ENCODE measurements at places on chromosomes 11 and 22. TPM values are rescaled to one million over a fixed set of nuclear protein-coding genes. Genes with fewer than 3 reads are reported as not detected.

ARHGAP8 gene
- 48.7 TPM for total RNA-seq

DNA sequence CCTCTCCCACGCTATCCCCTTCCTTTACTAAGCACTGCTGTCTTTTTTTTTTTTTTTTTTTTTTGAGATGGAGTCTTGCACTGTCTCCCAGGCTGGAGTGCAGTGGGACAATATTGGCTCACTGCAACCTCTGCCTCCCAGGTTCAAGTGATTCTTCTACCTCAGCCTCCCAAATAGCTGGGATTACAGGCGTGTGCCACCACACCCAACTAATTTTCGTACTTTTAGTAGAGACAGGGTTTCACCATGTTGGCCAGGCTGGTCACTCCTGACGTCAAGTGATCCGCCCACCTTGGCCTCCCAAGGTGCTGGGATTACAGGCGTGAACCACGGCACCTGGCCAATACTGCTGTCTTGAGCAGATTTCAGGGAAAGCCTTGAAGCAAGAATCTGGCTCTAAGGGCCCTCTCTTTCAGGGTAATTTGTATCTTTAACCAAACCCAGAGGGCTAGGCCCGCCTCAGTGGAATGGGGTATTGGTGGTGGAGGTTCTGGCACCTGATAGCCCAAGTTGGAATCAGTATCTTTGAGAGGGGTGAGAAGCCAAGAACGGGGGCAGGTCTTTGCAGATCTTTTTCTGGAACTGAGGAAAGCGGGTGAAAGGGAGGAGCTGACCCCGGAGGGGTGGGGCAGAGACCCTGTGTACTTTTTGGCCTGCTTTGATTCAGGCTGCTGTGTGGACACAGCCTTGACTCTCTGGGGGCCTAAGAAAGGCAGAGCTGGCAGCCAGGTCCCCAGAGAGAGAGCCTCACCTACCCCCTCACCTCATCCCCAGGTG lies 37.0 kb downstream of the TRIOBP start:
- DNase-seq, result no peak

DNA sequence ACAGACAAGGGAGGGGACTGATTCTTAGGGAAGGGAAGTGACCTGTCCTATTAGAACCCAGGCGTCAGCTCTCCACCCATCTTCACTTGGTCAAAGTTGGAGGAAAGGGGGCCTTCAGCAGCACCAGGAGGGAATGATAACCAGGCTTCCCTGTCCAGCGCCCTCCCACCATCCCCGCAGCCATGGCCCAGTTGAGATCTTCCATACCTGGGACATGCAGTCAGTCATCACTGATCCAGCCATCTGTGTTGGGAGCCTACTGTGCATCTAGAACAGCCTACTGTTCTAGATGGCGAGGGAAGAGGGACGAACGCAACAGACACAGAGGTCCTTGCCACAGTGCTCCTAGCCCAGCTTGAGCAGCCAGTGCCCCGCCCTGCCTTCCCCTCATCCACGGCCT lies 40.6 kb downstream of the PDGFB start:
- DNase-seq, result no peak

GRCh38 chr11:11157185-11157584 lies 195.9 kb downstream of the CSNK2A3 start:
- no peak for DNase-seq

DNA sequence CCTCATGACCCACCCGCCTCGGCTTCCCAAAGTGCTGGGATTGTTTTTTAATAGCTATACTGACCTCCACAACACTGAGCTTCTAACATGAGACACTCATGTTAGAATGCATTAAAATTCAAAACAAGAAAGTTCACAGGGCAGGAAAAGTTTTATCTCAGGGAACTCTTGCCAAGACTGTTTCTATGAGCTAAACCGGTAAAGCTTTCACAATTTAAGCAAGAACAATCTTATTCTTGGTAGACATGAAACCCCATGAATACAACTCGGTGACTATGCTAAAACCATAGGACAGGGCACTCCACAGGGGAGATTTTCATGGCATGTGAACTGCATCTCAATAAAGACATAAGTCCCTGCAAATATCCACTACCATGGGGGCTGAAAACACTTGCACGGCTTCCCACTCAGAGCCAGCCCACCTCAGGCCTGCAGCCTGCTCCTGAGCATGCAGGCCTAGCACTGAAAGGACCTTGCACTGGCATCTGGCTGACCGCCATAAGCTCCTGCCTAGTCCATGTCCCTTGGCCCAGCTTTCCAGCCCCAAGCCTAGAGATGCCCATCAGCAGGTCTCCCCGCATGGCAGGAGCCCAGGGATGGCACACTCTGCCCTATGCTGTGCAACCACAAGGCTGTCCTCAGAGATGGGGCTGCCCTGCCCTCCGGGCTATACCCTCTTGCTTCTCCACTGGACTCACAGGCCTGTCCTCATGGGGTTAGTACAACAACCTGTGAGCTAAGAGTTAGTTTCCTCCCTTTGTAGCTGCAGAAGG lies 58.4 kb downstream of the DGCR2 start:
- no peak for DNase-seq

DNA sequence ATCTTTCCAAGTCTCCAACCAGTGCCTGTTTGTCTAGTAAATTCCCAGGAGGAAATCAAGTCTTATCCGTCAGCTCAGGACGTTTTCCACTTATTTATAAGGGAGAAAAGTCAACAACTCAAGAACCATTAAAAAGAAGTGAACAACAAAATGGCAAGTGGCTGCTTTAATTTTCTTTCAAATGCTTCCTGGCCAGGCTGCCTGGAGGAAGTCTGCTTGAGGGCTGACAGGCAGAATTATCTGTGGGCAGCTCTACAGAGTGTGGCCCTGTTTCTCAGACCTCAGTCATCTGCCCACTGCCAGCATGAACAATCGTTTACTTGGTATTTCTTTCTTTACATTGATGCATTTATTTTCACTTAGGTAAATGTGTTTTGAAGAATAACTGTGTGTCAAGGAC lies 281.9 kb upstream of the ISX start:
- DNase-seq, result no peak

ANO5 gene
- 4.6 TPM for total RNA-seq

GRCh38 chr22:27748349-27748748 lies 53.2 kb downstream of the MN1 start:
- DNase-seq, result no peak

GRCh38 chr11:72633068-72633467 lies 41.2 kb downstream of the PDE2A start:
- DNase-seq, result no peak

- DNase-seq, result no peak
These were observed 94.1 kb upstream of the SC5D start for GRCh38 chr11:121198491-121198890.

- no peak for DNase-seq
These were observed 2.3 kb upstream of the CRY2 start for GRCh38 chr11:45844822-45845578.

INSC gene
- total RNA-seq, result 0.58 TPM

KCTD14 gene
- total RNA-seq, result 21.6 TPM

- DNase-seq, result no peak
These were observed 104.5 kb downstream of the EFCAB6 start for GRCh38 chr22:43707648-43708047.

SCGB1D2 gene
- total RNA-seq, result not detected

DNA sequence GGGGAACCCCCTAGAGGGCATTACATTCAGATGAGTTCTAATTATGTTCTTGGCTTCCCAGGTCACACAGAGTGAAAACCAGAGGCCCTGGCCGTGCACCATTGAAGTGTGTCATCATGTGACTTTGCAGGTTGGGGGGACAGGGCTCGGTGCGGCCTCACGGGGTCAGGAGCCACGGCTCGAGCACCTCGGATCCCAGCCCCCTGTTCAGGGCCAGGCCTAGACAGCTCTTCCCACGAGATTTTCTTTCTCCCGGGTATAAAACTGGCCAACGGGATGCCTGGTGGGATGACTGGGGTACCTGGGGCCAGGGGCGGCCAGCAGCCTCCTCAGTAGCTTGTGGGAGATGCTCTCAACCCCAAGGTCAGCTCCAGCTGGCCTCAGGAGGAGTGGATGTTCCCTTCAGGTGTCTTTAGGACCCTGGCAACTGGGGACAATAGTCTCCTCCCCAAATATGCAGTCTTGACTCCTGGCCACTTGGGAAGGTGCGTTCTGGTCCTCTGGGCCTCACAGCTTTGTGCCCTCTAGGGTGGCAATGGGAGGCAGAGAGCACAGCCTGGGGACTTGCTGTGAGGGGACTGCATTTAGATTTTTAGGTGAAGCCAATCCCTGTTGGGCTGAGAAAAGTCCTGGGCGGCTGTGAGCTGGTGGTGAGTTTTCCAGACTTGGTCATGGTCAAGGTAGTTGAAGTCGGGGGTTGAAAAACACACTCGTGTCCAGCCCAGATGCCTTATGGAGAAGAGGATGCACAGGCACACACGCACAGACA lies 95.6 kb downstream of the KCNQ1 start:
- DNase-seq, result no peak

PATE2 gene
- total RNA-seq, result not detected

- DNase-seq, result no peak
These were observed 5.6 kb upstream of the MFNG start for GRCh38 chr22:37491559-37492427.

PRG3 gene
- total RNA-seq, result not detected

GRCh38 chr22:31866918-31867317 lies 77.4 kb upstream of the YWHAH start:
- DNase-seq, result no peak

DNA sequence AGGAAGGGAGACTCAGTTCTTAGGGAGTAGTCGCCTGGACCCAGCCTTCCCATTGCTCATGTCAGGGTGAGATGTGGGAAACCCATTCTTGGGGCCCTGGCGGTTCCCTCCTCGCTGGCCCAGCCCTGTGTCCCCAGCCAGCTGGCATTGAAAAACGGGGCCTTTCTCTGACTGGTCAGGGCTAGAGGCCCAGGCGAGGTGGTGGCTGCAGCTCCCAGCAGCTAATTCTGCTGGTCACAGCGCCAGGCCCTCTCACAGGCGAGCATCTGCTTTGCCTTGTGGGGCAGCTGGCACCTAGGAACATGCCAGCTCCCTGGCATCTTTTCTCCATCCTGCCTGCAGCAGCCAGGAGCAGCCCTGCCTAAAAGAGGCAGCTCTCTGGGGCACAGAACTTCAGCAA lies 20.1 kb downstream of the TSPAN18 start:
- DNase-seq, result no peak

DNA sequence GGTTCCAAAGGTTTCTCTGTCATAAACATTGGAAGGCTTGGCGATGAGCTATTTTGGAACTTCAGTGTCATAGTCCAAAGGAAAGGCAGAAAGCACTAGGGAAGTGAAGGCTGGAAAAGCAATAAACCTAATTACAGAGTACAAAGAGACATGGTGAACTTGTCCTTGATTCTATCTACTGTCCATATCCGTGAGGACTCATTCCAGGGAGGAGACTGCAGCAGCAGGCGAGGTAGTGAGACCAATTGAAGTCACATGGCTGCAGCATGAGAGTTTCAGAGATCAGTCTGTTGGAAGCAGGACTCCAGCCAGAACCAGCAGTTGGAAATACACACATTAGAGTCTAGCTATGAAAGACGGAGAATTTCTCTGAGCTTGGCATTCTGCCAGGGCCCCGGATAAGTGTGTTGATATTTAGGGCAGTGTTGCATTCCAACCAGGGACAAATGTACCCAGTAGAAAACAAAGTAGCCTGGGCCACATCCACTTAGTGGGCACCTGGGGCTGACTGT lies 54.1 kb upstream of the ARHGAP42 start:
- no peak for DNase-seq

MRGPRX3 gene
- not detected for total RNA-seq

PAX6 gene
- 0.30 TPM for total RNA-seq

- no peak for DNase-seq
These were observed 15.6 kb upstream of the JAM3 start for GRCh38 chr11:134052988-134053945.

- no peak for DNase-seq
These were observed 31.4 kb upstream of the TTC12 start for GRCh38 chr11:113282898-113283437.

GRCh38 chr22:27483095-27483785 lies 318.3 kb downstream of the MN1 start:
- no peak for DNase-seq

DNA sequence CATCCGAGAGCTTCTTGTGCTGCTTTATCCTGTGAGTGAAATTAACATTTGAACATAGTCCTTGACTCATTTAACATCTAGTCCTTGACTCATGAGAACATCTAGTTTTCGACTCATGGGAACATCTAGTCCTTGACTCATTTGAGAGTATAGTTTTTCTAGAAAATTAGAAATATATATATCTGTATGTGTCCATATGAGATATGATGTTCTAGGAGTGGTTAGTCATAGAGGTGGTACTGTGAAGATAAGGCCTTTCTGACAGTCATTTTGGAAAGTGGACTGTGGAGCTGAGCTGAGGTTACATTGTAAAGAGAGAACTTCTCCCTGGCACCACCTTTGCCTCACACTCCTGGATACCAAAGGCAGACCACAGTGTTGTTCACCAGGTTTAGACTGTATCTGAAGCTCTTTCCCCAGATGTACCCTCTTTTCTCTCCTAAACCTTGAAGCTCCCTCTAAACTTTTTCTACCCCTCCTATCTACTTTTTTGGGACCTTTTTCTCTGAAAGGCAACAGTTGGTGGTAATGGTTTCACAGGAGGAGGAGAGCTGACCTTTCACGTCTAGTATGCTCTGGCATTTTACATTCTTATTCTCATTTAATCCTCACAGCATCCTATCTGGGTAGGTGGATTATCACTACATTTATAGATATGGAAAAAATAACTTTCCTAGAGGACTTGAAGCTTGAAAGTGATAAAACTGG lies 67.2 kb downstream of the PPP2R1B start:
- DNase-seq, result no peak

OR51E2 gene
- not detected for total RNA-seq

GRCh38 chr22:35310556-35311550 lies 11.2 kb downstream of the TOM1 start:
- no peak for DNase-seq

GPR137 gene
- total RNA-seq, result 37.8 TPM

TEAD1 gene
- 67.4 TPM for total RNA-seq

DNA sequence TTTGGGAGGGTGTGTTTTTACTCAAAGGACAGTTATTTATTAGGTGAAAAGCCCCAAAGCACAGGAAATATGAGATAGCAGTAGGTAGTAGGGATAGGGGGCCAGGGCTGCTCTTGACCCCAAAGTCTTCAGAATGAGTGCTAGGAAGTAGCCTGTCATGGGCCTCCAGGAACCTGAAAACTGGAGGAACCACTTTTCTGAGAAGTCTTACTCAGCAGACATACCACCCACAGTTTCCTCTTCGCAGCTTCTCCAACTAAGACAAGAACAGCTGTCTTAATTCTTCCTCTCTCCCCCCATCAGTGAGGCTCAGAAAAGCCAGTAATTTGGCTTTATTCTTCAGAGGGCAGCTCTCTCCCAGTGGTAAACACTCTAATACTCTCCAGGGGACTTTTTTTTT lies 84.0 kb upstream of the CTSC start:
- DNase-seq, result no peak

RFPL3 gene
- not detected for total RNA-seq

- DNase-seq, result no peak
These were observed 792.6 kb upstream of the RAG2 start for GRCh38 chr11:37390576-37391083.

Data from H1 (cell line).